ENCODE measurements at places on chromosomes 3 and 15.

DNA sequence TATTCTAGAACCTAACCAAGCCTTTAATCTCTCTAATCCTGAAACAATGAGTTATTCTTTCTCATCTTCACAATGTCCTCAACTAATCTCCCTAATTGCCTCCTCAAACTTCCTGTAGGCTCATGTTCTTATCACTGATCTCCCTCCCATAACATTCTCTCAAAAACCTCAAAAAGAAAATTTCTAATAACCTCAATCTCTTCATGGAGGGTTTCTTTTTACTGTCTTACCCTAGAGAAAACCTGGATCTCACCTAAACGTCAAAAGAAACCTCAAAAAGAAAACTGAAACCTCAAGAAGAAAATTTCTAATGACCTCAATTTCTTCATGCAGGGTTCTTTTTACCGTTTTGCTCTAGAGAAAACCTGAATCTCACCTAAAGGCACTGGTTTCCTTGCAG, 150.2 kb downstream of the GSK3B start:
- no peak for DNase-seq

DNA sequence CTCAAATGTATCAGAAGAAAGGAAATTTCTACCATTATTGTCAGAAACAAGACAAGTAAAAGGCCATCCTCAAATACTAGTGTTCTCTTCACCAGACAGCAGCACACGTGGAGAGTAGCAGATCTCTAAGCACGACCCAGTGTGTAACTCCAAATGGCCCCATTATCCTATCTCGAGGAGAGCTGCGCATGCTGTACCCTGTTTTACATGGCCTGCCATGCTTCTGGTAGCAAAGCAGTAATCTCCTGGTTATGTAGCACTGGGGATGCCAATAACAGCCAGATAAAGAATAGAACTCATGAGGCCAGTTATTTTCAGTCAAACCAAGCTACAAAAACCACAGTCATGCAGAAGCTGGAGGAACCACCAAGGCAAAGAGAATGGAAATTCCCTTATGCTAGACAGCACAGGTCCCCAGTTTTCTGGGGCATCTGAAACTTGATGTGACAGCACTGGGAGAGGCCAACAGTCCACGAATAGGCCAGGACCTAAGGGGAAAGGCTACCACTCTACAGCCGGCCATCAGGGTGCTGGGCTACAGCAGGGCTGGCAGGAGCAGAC, 73.0 kb downstream of the LIPC start:
- no peak for DNase-seq

- DNase-seq = no peak
These were observed 36.4 kb downstream of the UBP1 start for GRCh38 chr3:33403756-33404155.

- DNase-seq = no peak
These were observed 18.3 kb downstream of the TRH start for GRCh38 chr3:129992781-129993180.

DNA sequence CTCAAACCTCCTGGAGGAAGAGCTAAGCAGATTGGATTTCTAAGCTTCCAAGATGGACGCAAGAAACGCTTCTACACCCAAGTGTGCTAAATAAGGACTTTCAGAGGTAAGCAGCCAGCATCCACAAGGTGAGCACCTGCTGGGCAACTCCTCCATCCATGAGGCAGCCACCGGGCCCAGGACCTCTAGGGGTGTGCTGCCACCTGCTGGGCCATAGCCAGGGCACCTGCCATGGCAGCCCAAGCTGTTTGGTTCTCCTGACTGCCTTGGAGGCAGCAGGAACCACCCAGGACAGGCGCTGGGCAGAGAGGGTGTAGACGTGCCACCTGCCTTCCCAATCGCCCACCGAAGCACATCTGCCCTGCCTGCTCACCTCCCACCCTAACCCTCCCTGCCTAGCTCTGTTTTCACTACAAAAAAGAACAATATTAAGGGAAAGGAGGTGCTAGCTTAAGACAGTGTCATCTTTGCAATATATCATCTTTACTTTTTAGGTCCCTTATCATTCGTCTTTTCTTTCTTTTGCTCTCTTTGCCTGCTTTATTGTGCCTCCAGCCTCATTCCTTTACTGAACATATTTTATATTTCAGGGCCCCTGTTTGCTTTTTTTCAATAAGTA, 12.9 kb downstream of the C15orf62 start:
- peak; percentile 64 for DNase-seq

DNA sequence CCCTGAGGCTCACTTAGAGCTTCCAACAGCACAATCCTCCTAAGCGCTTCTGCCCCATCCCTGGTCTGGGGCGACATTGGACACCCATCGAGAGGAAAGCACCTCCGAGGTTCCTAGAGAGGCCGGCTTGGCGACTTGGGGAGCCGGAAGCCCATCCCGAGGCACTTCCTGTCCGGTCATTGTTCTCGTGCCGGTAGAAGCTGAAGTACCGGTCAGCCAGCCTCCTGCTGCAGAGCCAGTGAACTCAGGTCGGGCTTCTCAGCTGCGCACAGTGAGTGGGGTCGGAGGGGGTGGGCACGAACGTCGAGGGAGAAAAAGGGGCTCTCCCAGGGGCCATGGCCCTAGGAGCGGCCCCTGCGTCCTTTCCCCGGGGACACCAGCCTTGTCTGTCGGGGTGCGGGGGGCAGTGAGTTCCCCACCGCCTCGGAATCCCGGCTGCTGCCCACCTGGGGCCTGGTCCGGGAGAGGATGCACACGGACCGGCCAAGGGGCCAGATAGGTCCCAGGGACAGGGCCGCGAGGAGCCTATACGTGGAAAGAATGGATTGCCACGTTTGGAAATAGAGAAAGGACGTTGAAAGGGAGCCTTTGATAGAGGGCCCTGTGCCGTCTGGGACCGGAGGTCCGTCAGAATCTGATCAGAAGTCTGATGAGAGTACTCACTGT, at the start of gene ZNF35:
Gene ZNF35 (plus strand): TSS at position 169 of the 666 bp plus-strand sequence. CDS start 2,336 bp downstream, outside the sequence.
- DNase-seq = peak; percentile 5

DNA sequence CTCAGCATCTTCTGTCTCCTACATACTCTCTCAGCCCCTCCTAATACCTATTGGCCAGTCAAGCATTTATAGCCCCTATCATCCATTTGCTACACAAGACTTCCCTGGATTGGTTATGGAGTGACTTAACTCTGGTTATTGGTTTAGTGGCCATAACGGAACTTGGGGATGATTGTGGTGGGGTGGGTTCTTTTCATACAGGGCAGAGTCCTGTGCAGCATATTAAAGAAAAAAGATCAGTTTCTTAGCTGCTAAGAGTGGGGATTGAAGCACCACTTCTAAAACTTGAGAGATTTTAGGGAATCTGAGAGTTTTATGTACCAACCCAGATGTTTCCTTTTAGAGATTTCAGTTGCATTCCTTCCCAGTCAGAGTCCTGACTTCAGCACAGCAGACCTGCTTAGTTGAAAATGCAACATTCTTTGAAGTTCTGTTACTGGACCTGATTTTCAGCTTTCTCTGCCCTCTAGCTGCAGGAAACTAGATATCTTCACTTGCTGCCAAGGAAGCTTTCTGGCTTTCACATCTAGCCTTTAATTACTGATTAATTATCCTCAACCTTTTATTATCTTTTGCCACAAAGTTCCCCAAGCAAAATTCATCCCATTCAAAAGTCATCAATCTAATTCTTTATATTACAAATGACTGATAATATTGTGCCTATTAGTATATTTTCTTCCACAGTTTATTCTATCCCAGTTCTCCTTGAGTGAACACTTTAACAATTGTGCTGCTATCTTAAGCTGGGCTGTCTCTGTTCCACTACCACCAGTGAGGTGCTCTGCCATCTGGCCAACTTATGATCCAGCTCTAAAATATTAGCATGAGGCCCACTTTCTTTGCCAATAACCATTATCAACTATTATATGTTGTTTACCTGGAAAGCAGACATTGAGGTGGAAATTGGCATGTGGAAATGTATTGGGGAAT, 906.0 kb upstream of the ALCAM start:
- DNase-seq = no peak

DNA sequence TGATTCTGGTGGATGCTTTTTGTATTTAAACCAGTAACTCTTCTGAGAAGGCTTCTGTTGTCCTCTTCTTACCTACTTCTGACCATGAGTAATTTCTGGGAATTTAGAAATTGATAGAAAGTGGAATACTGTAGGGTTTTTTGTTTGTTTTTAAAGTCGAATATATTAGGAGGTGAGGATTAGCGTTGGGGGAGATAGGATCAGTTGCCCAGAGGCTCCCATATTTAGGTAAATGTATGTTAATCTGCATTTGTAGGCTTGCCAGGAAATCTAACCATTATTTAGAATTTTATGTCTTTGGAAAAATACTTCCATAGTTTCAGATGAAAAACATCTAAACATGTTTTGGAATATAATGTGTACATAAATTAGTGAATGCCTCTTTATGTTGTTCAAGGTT, 6.1 kb downstream of the STT3B start:
- DNase-seq = no peak

DNA sequence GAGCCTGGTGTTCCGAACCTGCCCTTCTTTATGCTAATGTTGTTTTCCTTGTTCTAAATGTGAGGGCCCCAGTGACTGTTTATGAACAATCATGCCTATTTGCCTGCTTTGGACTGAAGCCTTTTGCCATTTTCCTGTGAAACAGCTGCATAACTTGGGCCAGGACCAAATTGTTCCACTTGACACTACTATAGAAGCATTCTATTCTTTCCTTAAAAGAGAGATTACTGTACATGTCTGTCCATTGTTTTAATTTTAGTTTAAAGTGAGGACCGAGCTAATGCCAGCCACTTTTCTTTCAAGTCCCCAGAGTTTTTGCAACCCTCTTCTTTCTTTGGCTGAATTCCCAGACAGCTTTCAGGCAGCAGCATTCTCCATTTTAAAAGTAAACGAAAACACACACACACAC, 980.3 kb downstream of the CADM2 start:
- no peak for DNase-seq

DNA sequence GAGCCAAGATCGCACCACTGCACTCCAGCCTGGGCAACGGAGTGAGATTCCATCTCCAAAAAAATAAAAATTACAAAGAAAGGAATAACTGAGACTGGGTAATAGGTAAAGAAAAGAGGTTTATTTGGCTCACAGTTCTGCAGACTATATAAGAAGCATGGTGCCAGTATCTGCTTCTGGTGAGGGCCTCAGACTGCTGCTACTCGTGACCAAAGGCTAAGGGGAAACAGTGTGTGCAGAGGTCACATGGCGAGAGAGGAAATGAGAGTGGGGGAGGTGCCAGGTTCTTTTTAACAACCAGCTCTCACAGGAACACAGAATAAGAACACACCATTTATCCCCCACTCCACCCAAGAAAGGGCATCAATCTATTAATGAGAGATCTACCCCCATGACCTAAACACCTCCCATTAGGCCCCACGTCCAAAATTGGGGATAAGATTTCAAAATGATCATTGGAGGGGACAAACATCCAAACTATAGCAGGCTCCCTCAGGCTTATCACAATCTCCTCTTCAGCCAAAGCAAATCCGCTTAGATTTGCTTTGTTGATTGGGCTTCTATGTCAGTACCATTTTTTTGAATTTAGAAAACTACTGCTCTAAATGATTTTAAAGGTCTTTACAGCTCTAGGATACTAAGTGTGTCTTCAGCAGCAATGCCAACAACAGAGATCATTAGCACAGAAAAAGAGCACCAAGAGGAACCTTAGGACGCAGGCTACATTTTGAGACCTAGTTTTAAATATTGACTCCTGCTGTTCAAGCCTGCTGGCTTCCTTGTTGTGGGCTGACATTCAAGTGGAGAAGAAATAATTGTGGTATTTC, 84.2 kb upstream of the TBL1XR1 start:
- DNase-seq = no peak

GRCh38 chr3:72295962-72296450, 511.1 kb upstream of the PROK2 start:
- no peak for DNase-seq

- no peak for DNase-seq
These were observed 10.0 kb downstream of the DUSP7 start for GRCh38 chr3:52046186-52046901.

GRCh38 chr3:81249540-81250029, 511.9 kb downstream of the GBE1 start:
- no peak for DNase-seq

- no peak for DNase-seq
These were observed 7.3 kb downstream of the FBLN2 start for GRCh38 chr3:13556207-13556606.

- DNase-seq = no peak
These were observed 33.8 kb downstream of the DRD3 start for GRCh38 chr3:114144909-114145688.

DNA sequence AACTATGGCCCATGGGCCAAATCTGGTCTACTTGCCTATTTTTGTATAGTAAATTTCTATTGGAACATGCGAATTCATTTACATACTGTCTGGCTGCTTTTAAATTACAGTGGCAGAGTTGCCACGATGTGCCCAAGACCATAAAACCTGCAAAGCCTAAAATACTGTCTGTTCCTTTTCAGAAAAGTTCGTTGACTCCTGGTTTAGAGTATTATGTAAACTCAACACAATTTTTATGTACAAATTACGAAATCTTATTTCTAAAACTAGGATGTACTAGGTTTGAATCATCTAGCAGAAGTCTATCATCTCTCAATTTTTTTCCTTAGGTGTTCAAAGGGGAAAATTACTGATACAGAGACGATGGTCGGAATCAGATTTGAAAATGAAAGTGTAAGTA, 26.9 kb downstream of the SENP2 start:
- no peak for DNase-seq

GRCh38 chr3:196740481-196741248, 1.0 kb downstream of the PAK2 start:
- DNase-seq = peak; percentile 35

DNA sequence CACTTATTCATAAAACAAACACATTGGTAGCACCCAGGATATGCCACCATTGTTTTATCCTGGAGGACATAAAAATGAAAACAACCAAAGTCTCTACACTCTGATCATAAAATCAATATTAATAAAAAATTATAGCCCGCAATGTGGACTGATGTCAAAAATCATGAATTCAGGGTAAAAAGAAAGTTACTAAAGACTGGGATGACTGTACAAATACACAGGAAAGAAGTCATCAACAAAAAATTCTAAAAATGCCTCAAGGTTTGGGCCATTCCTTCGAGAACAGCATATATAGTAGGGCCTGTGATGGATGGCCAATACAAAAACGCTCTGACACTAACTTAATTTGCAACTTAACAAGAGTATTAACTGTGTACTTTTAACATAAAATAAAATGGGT, 76.8 kb downstream of the THBS1 start:
- no peak for DNase-seq

GRCh38 chr3:18445401-18446148, 20.4 kb upstream of the SATB1 start:
- DNase-seq = peak; percentile 68

- DNase-seq = no peak
These were observed 103.7 kb downstream of the PEX5L start for GRCh38 chr3:179933080-179933479.

Data from activated CD8-positive, alpha-beta memory T cell treated with anti-CD3 and anti-CD28 coated beads for 4 hours (primary cell).